ENCODE measurements at places on chromosomes 4 and X.

- no peak for DNase-seq
Observed at GRCh38 chr4:184074677-184075388, 142.8 kb downstream of the ENPP6 start.

GRCh38 chr4:24666316-24666715 is 82.0 kb upstream of the DHX15 start:
- no peak for DNase-seq

GRCh38 chr4:152682143-152682941 is 2.5 kb upstream of the TMEM154 start:
- DNase-seq, result no peak

- DNase-seq, result no peak
Observed at GRCh38 chr4:167779864-167780263, 312.5 kb upstream of the ANXA10 start.

DNA sequence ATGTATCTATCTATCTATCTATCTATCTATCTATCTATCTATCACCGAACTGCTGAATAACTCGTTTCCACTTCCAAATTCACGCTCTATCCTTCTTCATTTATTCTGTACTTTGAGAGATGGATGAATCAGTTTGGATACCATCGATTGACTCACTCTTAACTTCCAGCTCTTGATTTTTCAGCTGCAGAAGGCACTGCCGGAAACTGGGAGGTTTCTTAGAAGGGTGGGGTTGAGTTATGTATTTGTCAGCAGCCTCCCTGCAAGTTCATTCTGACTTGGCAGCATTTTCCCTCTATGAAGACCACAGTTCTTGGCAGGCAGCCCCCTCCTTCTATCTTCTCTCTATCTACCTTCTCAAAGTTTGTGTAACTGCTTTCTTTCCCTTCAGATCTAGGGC is 112.0 kb upstream of the MAGEB18 start:
- no peak for DNase-seq

DNA sequence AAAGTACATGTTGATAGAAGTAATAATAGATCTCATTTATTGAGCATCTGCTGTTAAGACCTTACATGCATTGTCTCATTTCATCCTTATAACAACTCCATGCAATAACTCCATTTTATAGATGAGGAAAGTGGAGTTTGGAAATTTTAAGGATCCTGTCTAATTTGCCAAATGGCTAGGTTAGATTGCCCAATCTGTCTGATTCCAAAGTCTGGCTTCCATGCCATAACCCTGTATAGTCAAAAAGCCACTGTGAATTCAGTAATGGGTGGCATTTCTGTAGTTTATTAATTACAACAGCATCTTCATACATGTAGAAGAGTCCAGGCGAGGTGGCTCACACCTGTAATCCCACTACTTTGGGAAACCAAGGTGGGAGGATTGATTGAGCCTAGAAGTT is 8.8 kb upstream of the ELOVL6 start:
- DNase-seq, result no peak

- no peak for DNase-seq
Observed at GRCh38 chrX:120244395-120244734, 6.2 kb upstream of the ZBTB33 start.

DNA sequence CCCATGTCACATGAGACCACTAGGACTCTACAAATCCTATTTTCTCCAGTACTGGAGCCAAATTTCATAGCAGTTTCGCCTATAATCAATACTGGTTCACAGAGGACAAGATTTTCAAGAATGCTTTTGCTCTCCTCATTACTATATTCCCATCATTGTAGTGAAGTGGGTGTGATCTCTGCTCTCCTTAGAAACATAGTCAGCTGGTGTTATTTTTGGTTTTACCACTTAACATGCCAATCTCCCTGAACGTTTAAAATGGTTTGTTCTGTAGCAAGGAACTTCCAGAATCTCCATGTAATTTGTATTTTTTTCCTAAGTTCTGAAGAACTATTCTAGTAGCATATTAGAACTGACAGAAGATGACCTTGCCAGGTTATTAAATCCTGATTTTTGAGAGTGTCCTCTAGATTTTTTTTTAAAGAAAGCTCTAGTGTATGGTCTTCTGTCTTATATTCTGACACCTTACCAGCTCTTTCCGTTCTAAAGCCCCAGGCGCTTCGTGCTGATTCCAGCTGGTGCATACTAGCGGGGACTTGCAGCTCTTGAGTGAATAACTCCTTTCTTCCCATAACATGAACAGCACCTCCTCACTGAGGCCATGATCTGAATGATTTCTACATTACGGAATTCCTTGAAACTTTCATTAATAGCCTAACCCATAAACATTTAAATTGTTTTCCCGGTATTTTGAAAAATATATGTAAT is 1372.9 kb downstream of the TECRL start:
- DNase-seq, result no peak

GRCh38 chr4:36477861-36478260 is 196.4 kb downstream of the DTHD1 start:
- DNase-seq, result no peak

DNA sequence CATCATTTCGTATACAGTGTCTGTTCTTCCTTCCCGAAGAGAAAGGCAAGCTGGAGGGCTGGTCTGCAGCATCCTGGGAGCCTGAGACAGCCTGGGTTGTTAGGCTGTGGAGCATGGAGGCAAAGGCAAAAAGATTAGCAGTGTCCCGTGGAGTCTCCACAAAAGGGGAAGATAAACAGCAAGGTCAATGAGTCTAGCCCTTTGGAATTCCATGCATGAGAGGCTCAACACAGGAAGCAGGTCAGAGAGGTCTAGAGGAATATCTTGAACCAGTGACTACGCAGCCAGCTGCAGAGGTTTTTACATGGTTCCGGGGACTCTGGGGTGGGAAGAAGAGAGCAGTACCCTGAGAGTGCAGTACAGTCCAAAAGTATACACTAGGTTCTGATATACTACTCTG is 12.2 kb upstream of the MCF2 start:
- DNase-seq, result no peak

DNA sequence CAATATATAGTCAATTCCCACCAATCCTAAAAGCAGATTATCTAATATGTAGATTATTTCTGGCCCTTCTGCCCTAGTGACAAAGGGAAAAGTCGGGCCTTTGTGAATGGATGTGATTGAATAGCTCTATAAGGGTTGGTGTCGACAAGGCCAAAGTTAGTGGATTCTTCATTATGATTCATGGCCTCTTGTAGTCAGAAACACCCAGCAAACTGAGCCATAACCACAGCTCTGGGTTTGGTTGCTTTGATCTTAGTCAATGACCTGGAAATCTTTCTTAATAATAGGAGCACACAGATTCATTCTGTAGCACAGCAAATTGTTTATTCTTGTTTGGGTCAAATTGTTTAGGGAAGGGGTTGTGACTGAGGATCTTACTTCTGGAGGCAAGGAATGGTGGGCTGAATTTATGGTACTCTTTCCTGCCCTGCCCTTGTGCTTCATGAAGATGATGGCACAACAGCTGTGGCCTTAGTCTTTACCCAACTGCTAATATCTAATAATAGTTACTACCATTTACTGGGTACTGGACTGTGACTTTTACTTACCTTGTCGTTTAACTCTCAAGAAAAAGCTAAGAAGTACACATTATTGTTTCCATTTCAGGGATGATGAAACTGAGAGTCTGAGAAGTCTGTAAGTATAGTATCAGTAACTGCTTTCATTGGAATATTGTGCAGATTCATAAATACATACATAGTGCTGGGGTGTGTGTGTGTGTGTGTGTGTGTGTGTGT is 74.0 kb downstream of the AFF2 start:
- DNase-seq, result no peak

DNA sequence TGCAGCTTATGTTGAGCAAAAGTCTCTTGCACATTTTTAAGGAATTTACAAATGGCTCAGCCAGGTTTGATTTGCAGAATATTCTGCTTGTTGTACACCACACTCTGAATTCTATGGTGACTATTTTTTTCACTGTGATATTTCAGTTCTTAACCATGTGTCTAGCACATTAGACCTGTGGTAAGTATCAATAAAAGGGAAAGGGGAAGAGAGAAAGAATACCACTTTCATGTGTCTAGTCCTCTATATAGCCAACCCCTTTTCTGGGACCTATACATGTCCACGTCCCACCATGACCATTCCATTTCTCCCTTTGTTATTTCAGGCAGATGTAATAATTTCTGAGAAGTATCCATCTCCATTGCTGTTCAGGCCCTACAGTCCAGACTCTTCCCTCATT is 121.3 kb upstream of the PNPLA4 start:
- DNase-seq, result no peak

GRCh38 chrX:13721371-13721770 is 13.0 kb downstream of the TRAPPC2 start:
- DNase-seq, result peak; percentile 38

DNA sequence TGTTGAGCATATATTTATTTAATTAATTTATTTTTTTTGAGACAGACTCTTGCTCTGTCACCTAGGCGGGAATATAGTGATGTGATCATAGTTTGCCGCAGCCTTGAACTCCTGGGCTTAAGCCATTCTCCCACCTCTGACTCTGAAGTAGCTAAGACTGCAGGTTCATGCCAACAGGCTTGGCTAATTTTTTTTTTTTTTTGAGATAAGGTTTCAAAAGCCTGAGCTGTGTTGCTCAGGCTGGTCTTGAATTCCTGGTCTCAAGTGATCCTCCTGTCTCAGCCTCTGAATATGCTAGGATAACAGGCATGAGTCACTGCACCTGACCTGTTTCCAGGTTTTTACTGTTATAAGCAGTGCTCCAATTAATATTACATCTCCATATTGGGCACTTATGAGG is 4.8 kb downstream of the ADD1 start:
- no peak for DNase-seq

GRCh38 chr4:114694770-114695169 is 96.2 kb downstream of the UGT8 start:
- peak; percentile 44 for DNase-seq

All from NCI-H1092 treated with DMSO at 0.1 percent for 48 hours (cell line).